ENCODE measurements at places on chromosomes 5 and 9. TPM values are rescaled to one million over a fixed set of nuclear protein-coding genes. Genes with fewer than 3 reads are reported as not detected.

The SEC61B gene
- 120 TPM for total RNA-seq

The SLCO6A1 gene
- not detected for total RNA-seq

The SPATA31E1 gene
- total RNA-seq = not detected

The OGN gene
- total RNA-seq = not detected

The CD274 gene
- 98.4 TPM for total RNA-seq

The NUTM2G gene
- total RNA-seq = not detected

The IL12B gene
- total RNA-seq = not detected

The GOLGA2 gene
- total RNA-seq = 47.4 TPM

The ADAMTSL1 gene
- total RNA-seq = 0.40 TPM

The KCNV2 gene
- total RNA-seq = not detected

The CKMT2 gene
- total RNA-seq = not detected

All from NCI-H460 (cell line).